ENCODE measurements at places on chromosomes 1 and 21.

DNA sequence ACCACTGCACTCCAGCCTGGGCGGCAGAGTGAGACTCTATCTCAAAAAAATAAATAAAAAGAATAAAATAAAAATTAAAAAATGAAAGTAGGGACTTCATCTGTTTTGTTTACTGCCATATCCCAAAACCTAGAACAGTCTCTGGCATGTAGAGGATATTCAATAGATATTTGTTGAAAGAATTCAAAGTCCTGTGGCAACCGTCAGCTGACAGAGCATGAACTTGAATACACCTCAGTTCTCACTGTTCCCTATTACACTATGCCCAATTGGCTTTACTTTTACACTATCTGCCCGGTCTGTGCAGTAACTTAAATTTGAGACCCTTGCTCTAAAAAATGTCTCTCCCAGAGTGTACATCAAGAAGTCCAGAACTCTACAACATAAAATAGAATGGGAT lies 46.2 kb downstream of the PRDX6 start:
- DNase-seq, result no peak

- DNase-seq, result no peak
Measured at GRCh38 chr21:26470351-26471098, 102.6 kb downstream of the CYYR1 start.

- DNase-seq, result no peak
Measured at GRCh38 chr1:27086026-27086425, 68.9 kb downstream of the SLC9A1 start.

- DNase-seq, result peak; percentile 22
Measured at GRCh38 chr1:185170291-185170848, 13.4 kb downstream of the SWT1 start.

DNA sequence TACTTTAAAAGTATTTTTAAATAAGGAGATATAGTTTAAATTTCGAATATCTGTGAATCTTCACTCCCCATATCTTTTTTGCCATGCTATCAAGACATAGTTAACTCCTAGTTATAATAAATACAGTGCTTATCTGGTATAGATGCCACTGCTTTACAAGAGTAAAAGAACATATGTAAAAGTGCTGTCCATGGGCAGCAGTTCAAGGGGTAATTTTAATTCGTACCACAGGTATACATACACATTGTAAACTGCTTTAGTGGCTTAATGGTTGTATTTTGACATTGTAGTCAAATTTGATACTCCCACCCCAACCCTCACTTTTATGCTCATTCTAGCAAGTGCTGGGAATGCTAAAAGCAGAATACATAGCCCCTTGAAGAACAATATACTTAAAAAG lies 18.6 kb downstream of the POU2F1 start:
- DNase-seq, result no peak

DNA sequence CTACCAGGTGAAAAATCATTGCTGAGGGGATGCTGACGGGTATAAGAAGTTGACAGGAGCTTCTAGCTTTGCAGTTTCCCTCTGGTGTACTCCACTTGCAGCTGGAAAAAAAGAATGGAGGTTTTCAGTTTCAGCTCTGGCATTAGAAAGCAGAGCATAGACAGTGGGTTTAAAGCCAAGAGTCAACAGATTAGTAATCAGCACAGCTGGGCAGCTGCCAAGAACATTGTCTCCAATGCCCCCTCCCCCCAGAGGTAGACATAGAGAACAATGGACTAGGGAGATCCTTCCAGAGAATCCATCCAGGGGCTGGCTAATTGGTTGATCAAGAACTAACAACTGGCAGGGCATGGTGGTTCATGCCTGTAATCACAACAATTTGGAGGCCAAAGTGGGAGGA lies 10.1 kb upstream of the ZBTB8B start:
- no peak for DNase-seq

GRCh38 chr1:234758851-234759250 lies 148.9 kb upstream of the IRF2BP2 start:
- no peak for DNase-seq

All from fibroblast of skin of left quadriceps (primary cell).